ENCODE measurements at places on chromosomes 7 and 10.
A peak's percentile ranks its signal among the peaks of the same experiment; 100 is the strongest.

- no peak for DNase-seq
Measured at GRCh38 chr10:85666102-85666501, 700.5 kb downstream of the GRID1 start.

GRCh38 chr10:47351899-47352815, 4.0 kb downstream of the RBP3 start:
- no peak for DNase-seq

DNA sequence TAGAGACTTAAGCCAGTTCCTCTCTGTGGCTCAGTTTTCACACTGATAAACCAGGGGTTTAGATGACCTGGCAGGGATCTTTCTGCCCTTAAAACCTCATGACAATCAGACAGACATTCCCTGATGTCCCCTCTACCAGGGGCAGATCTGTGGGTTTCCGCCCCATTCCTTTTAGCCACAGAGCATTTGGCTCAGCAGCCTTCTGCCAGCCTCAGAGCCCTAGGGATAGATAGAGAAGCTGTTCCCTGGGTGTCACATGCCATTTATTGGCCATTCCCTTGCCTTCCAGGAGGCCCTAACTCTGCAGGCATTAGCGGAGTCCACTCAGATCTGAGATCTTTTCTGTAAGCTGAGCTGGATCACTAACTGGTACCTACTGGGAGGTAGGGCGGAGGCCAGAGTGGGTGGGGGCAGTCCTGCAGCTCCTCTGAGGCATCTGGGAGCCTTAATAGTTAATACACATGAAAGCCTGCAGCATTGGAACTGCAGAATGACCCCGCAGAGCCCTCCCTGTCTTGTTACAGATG, 101.5 kb downstream of the ZMIZ1 start:
- no peak for DNase-seq

- no peak for DNase-seq
Measured at GRCh38 chr7:97446361-97446760, 285.5 kb upstream of the TAC1 start.

DNA sequence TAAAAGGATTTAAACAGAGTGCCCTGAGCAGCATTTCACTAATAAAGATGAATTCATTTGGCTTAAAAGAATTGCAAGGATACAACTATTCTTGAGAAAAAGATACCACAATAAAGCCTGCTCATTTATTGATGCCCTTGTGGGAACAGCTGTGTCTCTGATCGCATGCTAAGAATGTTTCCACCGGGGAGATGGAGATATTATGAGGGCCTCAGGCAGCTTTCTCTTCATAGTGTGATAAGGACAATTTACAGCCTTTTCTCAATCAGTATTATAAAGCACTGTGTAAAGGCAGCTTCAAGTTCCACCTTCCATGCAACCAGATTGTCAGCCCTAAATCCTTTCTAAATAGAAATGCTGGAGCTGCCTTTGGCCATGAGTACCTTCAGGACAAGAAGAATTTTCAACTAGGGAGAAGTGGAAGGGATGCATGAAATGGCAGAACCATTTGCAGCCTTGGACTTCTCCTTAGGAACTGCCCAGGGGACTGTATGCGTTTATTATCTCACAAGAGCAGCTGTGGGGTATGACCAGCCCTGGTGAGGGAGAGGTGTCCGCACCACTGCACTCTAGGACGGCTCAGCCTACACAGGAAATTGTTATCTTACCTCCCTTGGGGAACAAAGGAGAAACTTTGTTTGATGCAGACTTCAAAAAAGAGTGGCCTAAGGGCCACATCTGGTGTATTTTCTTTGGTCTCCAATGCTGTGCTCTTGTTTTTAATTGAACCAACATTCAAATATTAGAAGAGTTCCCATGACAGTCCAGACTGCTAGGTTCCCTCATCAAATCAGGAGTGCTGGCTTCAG, 116.9 kb upstream of the PCGF5 start:
- peak; percentile 95 for DNase-seq

GRCh38 chr7:132646052-132646451, 69.8 kb upstream of the PLXNA4 start:
- no peak for DNase-seq

DNA sequence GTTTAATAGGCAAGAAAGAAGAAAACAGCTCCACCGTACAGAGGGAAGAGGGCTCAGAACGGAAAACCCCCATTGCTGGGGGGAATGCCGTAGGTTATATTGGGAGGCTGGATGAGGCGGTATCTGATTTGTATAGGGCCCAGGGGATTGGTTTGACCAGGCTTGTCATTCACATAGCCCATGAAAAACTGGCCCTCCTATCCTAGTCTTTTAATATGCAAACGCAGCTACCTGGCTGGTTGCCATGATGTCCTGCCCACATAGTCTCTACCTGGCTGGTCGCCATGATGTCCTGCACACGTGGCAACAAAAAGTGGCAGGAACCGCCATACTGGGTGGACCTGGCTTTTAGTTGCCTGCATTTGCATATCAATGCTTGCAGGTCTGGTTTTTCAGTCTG, 84.7 kb downstream of the AUTS2 start:
- no peak for DNase-seq

DNA sequence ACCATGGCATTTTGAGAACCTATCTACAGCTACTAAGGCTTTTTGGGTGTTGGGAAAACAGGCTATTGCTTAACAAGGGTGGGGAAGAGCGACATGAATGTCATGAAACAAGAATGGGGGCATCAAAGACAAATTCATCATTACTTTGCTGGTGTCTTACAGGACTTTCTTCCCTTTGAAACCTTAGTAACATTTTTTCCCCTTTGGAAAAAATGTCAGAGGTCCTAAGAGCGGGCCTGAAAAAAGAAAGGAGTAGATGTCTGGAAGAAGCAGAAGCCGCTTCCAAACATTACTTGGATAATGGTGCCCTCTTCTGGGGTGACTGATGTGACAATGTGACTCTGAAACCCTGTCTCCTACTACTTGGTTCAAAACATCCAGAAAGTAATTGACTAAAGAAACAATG, 3.8 kb upstream of the DDX50 start:
- peak; percentile 83 for DNase-seq

DNA sequence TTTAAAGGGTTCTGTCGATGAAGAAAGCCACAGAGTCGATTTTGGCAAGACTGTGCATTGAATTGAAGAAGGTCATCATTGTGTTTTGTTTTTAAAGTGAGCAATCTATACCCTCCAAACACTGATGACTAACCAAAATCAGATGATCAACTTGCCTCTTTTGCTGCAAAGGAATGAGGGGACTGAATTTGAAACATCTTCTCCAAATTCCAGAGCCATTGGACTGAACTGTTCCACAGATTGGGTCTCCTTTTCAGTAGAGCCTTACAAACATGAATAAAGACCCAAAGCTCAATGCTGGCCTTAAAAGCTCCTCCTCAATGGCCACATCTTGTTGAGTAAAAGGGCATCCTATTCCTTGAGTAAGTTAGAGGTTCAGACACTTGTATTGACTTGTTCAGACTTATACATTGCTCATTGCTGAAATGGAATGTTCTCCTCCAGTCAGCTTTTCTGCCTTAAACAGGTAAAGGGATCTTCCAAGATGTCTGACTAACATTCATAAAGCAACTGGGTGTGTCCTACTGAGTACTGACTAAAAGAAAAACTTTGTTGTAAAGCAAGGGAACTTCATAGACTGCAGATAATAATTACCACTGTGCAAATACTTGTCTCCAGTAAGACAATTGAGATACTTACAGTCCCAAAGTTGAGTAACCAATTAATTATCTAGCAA, 630.6 kb downstream of the KCNMA1 start:
- no peak for DNase-seq

GRCh38 chr7:50603287-50603686, 38.1 kb upstream of the DDC start:
- DNase-seq: no peak

GRCh38 chr10:102645388-102645740, 1.1 kb downstream of the TRIM8 start:
- DNase-seq: peak; percentile 76

DNA sequence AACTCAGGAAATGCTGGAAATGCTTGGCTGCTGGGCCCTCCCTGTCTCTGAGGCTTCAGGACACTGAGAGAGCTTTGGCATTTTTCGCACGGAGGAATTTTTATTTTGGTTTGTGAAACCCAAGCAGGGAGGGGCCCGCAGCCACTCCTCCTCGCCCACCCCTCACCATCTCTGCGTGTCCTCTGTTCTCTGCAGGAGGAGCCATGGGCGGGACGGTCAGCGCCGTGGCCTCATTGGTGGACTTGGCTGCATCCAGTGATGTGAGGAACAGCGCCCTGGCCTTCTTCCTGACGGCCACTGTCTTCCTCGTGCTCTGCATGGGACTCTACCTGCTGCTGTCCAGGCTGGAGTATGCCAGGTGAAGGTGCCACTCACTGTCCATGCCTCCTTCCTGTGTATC, 36.8 kb downstream of the SLC29A3 start:
- DNase-seq: no peak

DNA sequence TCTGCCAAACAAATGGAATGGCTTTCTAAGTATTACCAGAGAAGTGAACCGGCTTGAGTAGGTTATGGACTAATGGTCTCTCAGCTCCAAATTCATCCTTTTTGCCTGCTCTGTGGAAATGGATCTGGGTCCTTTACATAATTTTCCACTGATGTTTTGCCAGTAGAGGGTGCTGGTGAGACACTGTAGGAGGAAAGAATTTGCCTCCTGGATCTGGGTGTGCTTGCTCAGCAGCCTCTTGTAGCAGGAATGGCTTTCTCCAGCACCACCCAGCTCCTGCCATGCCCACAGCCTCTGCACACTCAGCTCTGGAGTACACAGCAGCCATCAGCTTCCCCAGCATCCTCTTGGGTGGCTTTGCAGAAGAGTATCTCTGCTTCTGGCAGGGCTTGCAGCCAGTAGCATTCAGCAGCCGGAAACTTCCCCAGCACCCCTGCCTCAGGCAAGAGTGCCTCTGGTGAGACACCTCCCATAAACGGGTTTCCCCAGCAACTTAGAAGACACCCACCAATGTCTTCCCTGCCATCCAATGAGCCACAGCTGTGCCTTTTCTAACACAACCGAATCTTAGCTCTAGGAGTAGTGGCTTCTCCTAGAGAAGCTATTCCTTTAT, 235.0 kb upstream of the PLPP4 start:
- peak; percentile 75 for DNase-seq

DNA sequence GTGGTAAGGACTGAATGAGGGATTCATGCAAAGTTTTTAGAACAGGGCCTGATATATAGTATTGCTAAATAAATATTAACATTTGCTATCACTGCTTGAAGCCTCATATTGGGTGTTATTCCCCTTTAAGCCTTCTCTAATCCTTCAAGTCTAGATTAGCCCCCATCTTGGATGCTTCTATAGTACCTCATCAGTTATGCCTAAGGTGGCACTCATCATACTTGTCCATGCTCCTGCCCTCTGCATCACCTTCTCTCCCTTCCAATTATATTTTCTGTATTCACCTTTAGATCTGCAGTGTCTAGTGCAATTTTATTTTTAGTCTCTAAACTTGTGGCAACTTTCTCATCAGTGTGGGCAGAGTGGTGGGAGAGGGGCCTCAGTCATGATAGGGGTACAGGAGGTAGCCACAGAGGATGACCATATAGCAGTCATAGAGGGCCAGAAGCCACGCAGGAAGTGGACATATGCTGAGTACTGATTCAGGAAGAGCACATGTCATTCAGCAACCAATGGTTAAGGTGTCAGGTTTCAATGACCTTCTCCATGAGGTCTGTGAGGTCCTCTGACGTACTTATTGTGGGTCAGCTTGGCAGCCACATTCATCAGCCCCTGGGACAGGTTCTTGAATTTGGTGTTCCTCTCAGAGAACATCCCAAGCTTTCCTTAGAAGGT, 2.5 kb downstream of the ENTPD1 start:
- DNase-seq: no peak

- no peak for DNase-seq
Measured at GRCh38 chr7:128833946-128834325, 3.7 kb downstream of the FLNC start.

- peak; percentile 56 for DNase-seq
Measured at GRCh38 chr10:60098677-60099601, 192.6 kb upstream of the CCDC6 start.

- no peak for DNase-seq
Measured at GRCh38 chr7:4201566-4201965, 480.5 kb upstream of the FOXK1 start.

Data from hematopoietic multipotent progenitor cell treated with erythropoietin and hydrocortisone succinate and interleukin-3 and kit ligand, for 4 days (in vitro differentiated cells).